ENCODE measurements at places on chromosomes 2 and 18.

- peak; percentile 28 for DNase-seq
Measured at GRCh38 chr2:28802975-28803429, 7.6 kb upstream of the SPDYA start.

GRCh38 chr18:31149351-31149750 is 13.3 kb downstream of the DSC1 start:
- peak; percentile 31 for DNase-seq

DNA sequence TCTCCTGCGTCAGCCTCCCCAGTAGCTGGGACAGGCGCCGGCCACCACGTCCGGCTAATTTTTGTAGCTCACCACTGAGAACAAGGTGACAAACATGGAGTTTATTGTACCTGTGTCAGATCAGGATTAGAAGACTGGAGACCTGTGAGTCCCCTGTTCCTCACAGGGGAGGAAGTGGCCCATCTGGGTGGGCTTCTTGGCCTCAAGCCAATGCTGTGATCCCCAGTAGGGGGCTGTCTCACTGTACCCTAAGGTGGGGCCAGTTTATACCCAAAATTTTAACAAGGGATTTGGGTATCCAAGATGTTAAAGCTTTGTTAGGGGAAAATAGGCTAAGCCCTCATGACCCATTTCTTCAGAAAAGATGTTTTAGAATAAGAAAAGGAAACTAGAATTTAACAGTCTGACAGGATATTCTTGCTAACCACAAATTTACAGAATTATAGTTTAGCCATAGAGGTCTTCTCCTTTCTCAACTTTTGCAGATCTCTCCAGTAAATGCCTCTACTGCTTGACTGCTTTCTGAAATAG is 16.3 kb downstream of the PCBP1 start:
- no peak for DNase-seq

DNA sequence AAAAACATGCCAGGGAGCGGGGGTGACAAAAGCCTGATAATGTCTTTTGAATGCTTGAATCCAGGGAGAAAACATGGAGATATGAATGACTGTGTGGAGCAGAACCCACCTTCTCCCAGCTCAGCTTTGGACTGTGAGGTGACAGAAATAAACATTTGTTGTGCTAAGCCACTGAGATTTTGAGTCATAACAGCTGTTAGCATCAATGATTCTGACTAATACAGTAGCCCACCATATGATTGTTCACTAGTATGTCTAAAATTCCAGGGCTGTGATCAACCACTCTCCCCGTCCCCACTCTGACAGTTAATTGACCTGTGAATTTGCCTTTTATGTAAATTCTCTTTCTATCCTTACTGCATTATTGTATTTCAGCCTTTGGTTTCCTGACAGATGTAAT is 69.1 kb downstream of the PDK1 start:
- DNase-seq: peak; percentile 25

- DNase-seq: no peak
Measured at GRCh38 chr18:70705831-70706416, 417.1 kb downstream of the SOCS6 start.

DNA sequence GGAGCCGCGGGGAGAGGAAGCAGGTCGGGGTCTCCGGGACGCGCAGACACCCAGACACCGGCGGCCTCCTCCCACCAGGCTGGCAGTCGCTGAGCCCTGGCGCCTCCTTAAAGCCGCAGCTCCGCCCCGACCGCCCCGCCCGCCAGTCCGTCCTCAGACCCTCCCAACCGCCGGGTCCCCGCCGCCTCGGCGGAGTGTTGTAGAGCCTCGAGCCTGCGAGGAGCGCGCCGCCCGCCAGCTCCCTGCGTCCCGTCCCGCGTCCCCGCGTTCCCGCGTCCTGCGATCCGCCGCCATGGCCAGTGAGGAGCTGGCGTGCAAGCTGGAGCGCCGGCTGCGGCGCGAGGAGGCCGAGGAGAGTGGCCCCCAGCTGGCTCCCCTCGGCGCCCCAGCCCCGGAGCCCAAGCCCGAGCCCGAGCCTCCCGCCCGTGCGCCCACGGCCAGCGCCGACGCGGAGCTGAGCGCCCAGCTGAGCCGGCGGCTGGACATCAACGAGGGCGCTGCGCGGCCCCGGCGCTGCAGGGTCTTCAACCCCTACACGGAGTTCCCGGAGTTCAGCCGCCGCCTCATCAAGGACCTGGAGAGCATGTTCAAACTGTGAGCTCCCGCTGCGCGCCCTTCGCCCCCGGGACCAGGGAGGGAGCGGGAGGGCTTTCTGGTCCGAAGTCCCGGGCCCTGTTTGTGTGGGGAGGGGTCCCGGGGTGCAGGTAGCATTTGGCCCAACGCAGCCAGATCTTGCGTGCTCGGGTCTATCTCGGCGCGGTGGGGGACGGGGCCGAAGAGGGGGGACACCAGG is at the start of gene EFHD1:
EFHD1 (plus strand) TSS at position 192 of the 793 bp plus-strand sequence; CDS start at position 293, 101 bp downstream.
- peak; percentile 32 for DNase-seq

GRCh38 chr2:11941201-11942177 is 195.1 kb downstream of the LPIN1 start:
- DNase-seq: no peak

GRCh38 chr2:128310761-128311160 is 7.9 kb downstream of the HS6ST1 start:
- DNase-seq: no peak

GRCh38 chr2:240129311-240129710 is 6.8 kb downstream of the COPS9 start:
- no peak for DNase-seq

- DNase-seq: peak; percentile 41
Measured at GRCh38 chr2:30679426-30680088, 127.7 kb downstream of the CAPN13 start.

GRCh38 chr18:46866523-46866922 is 50.8 kb downstream of the PIAS2 start:
- no peak for DNase-seq

DNA sequence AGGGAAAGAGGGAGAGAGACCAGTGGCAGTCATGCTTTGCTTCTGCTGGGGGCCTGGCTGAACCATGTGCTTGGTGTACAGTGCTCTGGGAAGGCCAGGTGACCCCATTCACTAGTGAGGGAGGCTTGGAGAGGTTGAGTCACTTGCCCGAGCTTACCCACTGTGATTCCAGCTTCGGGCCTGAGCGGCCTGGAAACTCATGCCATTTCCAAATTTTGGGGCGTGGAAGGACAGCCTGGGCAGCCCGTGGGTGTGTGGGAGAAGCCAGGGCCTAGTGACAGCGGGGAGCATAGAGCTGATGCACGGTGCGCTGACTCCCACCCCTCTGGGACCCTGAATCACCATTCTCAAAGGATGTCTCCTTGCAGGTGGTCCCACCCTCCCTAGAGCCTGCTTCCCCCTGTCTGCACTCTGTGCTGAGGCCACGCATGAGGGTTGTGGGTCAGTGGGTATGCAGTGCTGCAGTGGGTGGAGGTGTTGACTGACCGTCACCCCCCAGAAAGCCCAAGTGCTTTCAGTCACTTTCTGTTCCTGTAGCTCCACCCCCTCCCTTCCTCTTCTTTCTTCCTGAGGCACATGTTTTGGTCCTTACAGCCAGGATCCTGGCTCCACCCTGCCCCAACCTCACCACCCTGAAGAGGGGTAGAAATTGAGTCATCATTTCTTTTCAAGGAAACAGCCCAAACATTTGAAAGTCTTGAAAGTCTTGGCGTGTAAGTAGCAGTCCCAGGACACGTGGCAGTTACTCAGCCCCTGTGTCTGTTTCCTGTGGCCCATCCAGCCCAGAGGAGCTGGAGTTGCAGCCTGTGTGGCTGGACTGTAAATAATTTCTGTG is 69.3 kb upstream of the MCFD2 start:
- DNase-seq: peak; percentile 95

GRCh38 chr18:67778016-67778415 is 261.5 kb upstream of the DSEL start:
- DNase-seq: peak; percentile 54

DNA sequence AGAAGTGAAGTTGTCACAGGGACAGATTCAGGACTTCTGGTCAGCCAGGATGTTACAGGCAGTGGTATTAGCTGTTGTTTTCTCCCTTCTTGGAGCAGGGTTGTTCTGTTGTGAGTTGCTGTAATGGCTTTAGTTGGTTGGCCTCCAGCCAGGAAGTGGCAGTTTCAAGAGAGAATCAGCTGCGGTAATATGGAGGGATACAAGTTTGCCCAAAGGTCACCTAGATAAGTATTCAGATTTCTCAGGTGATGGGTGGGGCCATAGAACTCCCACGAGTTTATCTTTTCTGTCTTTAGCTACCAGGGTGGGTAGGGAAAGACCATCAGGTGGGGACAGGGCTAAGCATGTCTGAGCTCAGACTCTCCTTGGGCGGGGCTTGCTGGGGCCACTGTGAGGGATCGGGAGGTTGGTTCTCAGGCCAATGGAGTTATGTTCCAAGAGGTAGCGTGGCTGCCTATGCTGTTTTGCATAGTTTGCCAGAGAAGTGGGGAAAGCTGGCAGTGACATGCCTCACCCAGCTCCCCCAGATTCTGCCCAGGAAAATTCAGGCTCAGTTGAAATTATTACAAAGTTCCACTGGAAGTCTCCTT is 640.4 kb upstream of the CHAC2 start:
- DNase-seq: no peak

DNA sequence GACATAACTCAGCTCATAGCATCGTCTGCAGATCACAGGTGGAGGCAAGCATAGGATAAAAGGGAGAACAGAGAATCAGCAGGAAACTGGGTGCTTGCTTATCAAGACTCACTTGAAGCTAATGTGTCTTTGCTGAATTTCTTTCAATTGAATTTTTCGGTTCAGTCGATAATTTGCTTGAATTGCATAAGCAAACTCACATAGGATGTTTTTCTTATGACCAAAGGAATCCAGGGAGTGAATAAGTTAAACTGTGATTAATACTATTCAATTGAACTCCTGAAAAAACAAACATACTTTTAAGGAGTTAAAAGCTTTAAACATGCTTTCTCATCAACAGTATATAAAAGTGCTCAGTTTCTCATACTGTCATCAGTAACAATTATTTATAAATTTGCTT is 707.1 kb upstream of the ACVR2A start:
- no peak for DNase-seq

DNA sequence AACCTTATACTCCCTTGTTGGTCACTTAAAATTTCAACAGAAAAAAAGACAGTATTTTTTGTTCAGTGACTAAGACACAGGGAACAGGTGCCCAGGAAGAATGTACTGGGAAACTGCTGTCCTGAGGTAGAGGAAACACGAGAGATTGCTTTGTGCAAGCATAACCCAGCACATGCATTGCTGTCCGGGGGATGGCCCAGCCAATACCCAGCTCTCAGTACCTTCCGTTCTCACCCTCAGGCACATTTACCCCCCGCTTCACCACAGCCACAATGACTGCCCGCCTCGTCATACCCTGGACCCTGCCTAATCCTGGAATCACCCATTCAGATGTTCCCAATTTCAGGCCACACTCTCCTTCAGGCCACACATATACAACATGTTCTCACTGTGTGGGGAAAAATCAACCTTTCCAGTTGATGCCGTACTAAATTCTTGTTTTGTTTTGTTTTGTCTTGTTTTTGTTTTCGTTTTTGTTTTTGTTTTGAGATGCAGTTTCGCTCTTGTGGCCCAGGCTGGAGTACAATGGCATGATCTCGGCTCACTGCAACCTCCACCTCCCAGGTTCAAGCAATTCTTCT is 140.7 kb downstream of the ESCO1 start:
- DNase-seq: no peak
